ENCODE measurements at places on chromosomes 12 and 14.

DNA sequence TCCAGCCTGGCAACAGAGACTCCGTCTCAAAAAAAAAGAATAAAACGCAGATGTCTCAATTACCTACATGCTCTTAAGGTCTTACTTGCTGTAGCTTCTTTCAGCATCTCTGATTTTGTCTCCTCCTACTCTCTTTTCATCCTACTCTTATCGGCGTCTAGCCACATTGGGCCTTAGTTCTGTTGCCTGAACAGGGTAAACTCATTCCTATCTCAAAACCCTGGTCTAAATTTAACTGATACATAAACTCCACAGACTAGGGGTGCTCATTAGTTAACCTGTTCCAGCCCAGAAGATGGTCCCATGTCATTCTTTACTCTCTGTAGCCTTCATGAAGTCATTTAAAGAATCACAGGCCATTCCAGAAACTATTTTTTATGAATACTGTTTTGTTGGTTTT is 33.6 kb downstream of the EXD2 start:
- no peak for DNase-seq

DNA sequence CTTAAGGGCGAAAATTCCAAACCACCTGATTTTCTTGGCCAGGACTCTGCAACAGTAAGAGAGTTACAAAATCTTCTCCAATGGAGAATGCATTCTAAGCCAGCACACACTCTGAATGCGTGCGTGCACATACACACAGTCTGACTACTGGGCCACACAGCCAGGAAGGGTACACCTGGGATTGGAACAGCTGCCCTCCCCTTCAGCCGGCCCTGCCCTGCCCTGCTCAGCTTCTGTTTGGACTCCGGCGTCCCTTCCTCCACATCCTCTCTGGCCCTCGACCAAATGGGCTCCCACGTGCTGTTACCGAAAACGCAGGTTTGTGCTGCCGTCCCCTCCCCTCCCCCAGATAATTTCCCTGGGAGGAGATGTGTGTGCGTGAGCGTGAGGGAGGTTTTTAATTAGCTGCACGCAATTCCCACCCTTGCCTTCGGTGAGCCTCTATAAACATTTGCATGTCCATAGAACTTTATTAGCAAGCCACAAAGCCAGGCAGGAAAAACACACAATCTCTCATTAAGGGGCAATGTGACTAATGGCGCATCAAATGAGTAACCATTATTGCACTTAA is 43.0 kb downstream of the CCNK start:
- no peak for DNase-seq

DNA sequence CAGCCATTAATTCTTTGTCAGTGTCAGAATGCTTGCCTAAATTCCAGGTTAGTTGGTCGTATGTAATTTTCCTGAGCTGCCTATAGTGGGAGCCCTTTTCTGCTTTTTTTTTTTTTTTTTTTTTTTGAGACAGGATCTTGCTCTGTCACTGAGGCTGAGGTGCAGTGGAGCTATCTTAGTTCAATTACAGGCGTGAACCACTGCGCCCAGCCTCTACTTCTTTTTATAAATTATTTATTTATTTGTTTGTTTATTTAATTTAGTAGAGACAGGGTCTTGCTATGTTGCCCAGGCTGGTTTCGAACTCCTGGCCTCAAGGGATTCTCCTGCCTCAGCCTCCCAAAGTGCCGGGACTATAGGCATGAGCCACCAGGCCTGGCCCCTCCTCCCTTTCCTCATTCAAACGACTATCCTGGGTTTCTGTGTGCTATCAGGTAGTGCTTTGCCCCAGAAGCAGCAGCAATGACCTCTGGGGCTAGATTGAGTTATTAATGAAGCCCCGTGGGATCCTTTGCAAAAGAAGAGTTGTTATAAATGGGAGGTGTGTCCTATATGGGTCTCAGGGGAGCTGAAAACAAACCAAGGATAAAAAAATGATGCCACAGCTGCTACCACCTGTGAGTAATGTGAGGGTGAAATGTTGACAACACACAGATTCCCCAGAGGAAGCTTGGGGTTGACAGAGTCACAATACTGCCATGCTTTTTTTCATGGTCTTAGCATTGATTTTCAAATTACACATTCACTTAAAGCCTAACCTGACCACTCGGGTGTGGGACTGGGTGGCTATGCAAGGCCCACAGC is 34.6 kb upstream of the NFKBIA start:
- DNase-seq = no peak

- DNase-seq = no peak
Observed at GRCh38 chr12:63930971-63931370, 86.5 kb downstream of the SRGAP1 start.

DNA sequence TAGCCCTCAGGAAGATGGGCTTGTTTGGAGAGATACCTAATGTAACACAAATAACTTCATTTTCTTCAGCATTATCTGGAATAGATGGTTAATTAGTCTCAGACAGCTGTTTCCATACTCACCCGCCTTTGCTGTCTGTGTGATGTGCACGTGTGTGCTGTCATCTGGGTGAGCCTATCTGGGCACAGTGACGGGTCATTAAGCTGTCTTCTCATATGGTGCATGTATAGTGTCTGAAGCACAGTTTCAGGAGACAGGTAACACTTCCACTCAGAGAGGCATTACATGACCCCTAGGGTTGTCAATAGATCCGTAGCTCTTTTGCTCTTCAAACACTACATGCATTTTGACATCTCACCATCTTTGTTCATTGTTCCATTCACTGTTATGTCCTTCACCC is 493.3 kb downstream of the APAF1 start:
- no peak for DNase-seq

- no peak for DNase-seq
Observed at GRCh38 chr12:82803201-82803600, 116.5 kb downstream of the TMTC2 start.

- DNase-seq = no peak
Observed at GRCh38 chr12:80690090-80690489, 17.3 kb upstream of the MYF6 start.

DNA sequence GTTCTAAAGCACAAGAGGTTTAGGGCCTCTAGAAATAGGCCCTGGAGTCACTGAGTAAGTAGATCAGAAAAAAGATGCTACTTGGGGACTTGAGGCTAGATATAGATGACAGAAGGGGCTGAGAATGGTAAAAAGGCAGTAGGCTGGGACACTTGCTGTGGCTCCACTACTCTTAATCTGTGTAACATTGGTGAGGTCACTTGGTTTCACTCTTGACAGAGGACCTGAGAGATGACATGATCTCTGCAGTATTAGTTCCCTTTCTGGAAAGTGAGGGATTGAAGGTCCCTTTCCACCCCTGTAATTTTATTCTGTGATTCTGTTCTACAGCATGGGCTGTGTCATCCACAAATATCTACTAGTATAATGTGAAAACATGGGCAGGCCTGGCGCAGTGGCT is 39.7 kb downstream of the MAPKAPK5 start:
- DNase-seq = no peak

GRCh38 chr14:79569072-79569471 is 642.2 kb downstream of the DIO2 start:
- DNase-seq = no peak

DNA sequence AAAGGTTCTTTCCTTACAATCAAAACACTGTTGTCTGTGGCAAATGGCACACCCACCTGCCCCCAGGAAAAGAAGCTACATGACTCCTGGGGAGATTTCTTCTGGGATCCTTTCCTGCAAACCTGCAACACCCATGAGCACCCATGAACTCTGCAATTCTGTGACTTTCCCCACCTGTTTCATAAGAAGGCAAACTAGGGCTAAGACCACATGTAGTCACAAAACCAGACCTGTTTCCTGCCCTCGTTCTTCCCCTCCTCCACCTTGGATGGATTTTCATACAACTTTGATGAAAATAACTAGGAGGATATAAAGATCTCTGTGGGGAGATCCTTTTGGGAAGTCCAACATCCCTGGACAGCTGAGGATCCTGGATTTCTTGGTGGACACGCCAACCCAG is 1084.7 kb downstream of the BCL11B start:
- no peak for DNase-seq

GRCh38 chr12:93974252-93974651 is 174.1 kb upstream of the PLXNC1 start:
- DNase-seq = no peak

- DNase-seq = no peak
Observed at GRCh38 chr12:42504049-42504448, 85.5 kb downstream of the PRICKLE1 start.

DNA sequence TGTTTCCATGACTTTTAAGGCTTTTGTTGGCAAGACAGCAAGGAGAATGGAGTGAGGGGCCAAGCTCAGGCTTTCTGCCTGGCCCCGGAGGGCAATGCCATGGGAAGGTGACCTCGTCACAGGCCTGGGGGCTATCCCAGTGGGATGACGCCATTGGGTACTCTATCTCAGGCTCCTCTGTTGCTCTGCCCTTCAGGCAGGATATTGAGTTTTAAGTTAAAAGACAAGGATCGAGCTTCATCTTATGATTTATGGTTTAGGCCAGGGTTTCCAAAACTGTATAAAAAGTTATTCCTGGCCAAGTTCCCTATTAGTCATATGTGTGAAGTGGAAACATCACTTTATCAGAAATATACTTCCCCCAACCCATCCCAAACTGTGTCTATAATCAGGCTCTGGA is 127.7 kb downstream of the ZFP36L1 start:
- no peak for DNase-seq

DNA sequence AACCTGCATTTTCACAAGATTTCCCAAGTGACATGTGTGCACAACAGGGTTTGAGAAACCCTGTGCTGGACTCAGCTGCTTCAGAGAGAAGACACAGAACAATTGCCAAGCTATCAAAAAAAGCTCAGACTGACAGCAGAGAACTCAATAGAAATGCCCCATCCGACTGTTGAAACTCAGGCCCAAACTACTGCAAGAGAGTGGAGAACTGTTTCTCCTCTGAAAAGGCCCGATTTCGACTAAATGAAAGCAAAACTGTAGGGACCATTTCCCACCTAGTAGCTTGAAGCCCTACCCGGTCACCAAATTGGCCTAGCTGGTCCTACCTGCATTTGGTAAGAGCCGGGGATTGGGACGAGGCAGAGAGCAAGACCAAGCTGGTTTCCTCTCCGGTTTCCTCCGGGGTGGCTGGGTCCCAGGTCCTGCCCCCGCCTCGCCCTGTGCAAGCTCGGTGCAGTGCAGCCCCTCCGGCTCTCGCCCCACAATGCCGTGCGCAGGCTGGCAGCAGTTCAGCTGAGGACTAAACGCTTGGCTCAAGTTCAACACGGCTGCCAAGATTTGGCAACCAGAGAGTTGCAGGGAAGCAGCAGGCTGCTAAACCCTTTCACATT is 1180.6 kb downstream of the VRK1 start:
- peak; percentile 67 for DNase-seq

GRCh38 chr14:77076113-77076631 is 21.9 kb upstream of the CIPC start:
- no peak for DNase-seq

DNA sequence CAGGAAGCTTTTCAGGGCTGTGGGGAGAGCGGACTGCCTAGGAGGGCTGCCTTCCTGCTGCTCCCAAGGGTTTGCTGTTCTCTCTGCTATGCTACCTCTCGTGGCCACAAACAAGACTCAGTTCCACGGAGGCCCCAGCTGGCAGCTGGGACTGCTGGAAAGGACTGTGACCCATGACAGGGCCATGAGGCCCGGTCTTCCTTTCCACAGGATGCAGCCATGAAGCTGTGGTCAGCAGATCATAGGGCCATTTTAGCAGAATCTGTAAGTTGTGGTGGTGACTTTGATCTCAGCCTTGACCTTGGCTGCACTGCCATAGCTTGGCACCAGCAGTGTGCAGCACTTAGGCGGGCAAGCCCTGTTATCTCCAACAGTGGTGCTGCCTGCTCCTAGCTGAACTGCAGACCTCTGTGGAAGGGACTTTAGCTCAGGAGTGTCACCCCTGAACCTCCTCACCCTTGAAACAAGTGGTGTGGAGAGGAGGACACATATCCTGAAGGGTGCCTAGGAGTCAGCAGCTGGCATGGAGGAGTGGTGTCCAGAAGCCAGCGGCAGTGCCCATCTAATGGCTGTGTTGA is 12.3 kb downstream of the KRT80 start:
- DNase-seq = no peak

DNA sequence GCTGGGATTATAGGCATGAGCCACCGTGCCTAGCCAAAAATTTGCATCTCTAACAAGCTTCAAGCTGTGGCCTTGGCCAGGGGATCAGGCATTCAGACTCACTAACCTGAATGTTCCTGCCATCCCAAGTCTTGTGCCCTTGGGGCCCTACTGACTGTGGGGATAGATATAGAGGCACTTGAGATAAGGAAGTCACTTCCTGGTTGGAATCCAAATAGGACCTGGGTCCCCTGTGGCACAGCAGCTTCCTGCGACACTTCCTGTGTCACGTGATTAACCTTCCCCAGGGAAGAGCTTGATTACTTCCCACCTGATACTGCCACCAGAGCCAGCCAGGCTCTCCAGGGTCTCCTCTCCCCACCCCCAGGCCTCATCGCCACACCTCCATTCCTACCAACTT is 128.2 kb downstream of the BCL11B start:
- no peak for DNase-seq

GRCh38 chr12:39287817-39288216 is 155.1 kb downstream of the KIF21A start:
- no peak for DNase-seq

DNA sequence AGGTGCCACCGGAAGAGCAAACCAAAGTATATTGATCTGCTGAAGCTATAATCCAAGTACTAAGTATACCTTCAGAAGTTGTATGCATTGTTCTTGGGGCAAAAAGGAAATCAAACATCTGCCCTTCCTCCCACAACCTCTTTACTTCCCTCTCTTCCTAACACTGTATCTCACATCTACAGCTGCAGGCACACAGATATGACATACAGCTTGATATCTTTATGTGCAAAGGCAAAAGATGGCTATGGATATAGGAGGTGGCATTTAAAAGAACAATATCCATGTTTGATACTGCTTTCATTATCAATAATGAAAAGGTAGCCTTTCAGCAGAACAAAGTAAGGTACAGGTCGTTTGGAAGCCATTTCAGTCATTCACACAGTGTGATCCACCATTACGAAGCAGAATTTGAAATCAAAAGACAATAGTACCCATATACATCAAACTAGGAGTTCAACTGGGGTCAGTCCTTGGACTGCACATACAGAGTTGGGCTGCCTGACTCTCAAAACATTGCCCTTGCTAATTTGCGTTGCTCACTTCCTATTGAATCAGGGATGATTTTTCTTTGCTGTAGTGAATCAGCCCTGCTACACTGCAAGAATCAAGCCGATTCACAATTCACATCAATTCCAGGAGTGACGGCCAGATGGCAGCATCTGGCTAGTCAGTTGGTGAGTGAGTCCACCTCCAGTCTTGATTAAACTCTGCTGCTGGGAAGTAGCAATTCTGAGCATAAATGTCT is 8.9 kb downstream of the ANG start:
- peak; percentile 6 for DNase-seq

- DNase-seq = no peak
Observed at GRCh38 chr14:95516554-95517181, at the start of gene SYNE3. Gene SYNE3, minus strand, starts transcription at chr14:95516650. Its CDS starts 40,829 bp downstream, at chr14:95475821.

DNA sequence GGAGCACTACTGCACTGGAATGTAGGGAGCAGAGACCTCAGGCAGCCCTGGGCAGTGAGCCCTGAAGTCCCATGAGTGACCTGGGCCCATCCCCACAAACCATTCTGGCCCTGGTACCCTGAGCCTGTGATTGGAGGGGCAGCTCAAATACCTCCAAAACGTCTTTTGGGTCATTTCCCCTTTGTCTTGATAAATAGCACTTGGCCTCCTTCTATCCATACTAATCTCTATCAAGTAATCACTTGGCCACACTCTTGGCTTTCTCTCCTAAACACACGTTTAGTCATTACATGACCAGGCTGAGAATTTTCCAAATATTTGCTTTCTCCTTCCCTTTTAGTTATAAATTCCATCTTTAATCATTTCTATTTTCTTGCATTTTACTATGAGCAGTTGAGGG is 91.3 kb downstream of the RPAP3 start:
- no peak for DNase-seq
